ENCODE measurements at places on chromosomes 12 and 14.

DNA sequence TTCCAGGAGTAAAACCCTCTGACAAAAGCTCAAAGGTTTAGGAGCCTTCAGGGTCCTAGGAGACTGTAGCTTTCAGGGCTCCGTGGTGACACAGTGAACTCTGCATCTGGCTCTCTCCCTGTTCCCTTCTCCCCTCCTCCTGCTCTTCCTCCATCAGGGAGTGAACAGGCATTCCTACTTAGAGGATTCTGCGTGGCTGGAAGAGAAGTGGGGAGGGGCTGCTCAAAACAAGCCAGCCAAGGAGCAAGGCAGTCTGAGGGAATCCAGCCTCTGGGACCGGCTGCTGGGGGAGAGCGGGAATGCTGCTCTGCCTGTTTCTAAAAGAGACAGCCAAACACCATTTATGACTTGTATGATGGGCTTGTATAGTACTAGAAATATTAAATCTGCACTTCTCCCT, 49.5 kb downstream of the RBMS2 start:
- DNase-seq, result no peak
- no peaks in the 10 kb centered on the region for H3K27me3 ChIP-seq
- no peak overlapping the region for H3K27ac ChIP-seq
- H3K4me3 ChIP-seq, result no peak overlapping the region

DNA sequence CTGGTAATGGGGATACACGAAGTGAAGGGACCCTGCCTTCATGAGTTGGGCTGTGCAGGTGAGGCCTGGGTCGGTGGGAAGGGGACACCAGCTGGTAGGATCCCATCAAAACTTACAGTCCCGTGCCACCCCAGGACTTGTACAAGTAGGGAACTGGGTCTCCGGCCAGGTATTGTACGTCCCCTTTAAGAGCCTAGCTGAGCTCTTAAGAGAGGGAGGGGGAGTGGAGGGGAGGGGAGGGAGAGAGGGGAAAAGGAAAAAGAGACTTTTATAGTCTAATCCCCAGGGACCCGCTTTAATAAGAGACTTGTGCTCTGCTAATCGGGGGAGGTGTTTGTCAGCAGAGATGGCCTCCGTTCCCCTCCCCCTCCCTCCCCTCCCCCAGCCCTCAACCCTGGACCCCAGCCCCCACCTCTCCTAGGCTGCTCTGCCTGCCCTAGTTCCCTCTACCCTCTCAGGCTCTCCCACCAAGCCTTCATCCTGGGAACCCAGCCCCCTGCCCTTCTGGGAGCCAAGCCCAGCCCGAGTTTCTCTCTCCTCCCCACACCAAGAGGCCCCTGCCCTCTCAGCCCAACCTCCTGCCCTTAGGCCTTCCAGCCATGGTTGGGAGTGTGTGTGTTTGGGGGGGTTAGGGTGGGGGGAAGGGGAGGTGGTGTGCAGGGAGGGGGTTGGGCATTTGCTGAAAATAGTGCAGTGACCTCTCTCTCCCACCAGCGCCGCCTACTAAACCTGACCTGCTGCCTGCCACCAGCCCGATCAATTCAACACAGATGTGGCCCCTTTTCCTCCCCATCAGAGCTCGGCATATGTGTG, 2.6 kb downstream of the GDF11 start:
- no peaks in the 10 kb centered on the region for H3K27me3 ChIP-seq
- peak overlapping the region; percentile 95 for H3K4me3 ChIP-seq
- H3K27ac ChIP-seq, result no peak overlapping the region

- H3K4me1 ChIP-seq, result peaks cover 22% of the 10 kb centered on the region
- no peak overlapping the region for H3K27ac ChIP-seq
- no peaks in the 10 kb centered on the region for H3K36me3 ChIP-seq
- no peaks in the 10 kb centered on the region for H3K27me3 ChIP-seq
Observed at GRCh38 chr12:32483499-32483898, 84.1 kb downstream of the FGD4 start.

DNA sequence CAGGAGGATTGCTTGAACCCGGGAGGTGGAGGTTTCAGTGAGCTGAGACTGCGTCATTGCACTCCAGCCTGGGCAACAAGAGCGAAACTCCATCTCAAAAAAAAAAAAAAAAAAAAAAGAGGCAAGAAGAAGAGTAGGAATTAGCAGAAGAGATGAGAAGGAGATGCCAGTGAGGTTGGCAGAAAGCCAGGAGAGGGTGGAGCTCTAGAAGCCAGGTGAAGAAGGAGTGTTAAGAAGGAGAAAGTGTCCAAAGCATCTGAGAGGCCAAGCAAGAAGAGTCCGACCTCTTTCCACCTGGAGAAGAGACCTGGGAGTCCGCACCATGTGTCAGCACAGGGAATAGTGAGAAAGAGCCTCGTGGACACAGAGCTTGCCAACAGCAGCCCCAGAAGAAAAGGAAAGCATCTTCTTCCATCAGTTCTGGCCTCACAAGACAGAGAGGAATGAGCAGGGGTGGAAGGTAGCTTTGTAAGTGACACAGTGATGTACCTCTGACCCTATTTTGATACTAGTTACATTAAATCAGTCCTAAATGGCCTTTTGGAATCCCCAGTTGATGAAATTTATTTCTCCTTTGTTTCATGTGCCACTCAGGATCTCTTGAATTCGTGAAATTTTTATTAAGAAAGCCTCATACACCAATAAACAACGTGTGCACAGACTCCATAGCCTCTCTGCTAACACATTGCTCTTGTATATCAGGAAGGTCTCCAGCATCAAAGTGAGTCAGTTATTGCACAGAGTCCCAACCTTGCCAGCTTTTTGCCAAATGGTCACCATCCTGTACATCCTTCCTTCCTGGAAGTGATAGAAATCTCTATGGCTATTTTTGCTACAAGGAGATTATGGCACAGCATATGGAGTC, 70.6 kb downstream of the SAMD4A start:
- H3K4me3 ChIP-seq, result no peak overlapping the region
- peaks cover 8% of the 10 kb centered on the region for H3K4me1 ChIP-seq
- no peak overlapping the region for H3K27ac ChIP-seq
- no peak for DNase-seq
- H3K27me3 ChIP-seq, result no peaks in the 10 kb centered on the region

- no peak overlapping the region for H3K4me3 ChIP-seq
- H3K4me1 ChIP-seq, result peaks cover 25% of the 10 kb centered on the region
- no peaks in the 10 kb centered on the region for H3K27me3 ChIP-seq
- DNase-seq, result peak; percentile 67
- peaks cover 11% of the 10 kb centered on the region for H3K36me3 ChIP-seq
Observed at GRCh38 chr14:93375673-93376156, 28.7 kb downstream of the COX8C start.

DNA sequence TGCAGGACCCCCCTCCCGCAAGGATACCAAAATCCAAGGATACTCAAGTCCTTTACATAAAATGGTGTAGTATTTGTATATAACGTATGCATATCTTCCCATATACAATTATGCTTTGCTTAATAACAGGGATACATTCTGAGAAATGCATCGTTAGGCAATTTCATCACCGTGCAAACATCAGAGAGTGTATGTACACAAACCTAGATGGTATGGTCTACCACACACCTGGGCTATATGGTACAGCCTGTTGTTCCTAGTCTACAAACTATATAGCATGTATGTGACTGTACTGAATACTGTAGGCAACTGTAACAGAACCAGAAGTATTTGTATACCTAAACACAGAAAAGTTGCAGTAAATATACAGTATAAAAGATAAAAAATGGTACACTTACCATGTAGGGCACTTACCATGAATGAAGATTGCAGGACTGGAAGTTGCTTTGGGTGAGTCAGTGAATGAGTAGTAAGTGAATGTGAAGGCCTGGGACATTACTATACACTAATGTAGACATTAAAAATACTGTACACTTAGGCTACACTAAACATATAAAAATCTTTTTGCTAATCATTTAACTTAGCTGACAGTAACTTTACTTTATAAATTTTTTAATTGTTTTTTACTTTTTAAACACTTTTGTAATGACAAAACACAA, 141.1 kb downstream of the SLC41A2 start:
- H3K4me3 ChIP-seq, result no peak overlapping the region
- H3K36me3 ChIP-seq, result no peaks in the 10 kb centered on the region
- no peaks in the 10 kb centered on the region for H3K27me3 ChIP-seq
- DNase-seq, result no peak

GRCh38 chr12:47084172-47084571, 4.4 kb upstream of the AMIGO2 start:
- H3K27ac ChIP-seq, result no peak overlapping the region
- H3K4me1 ChIP-seq, result peaks cover 51% of the 10 kb centered on the region
- peak overlapping the region; percentile 34 for H3K4me3 ChIP-seq
- no peak for DNase-seq

DNA sequence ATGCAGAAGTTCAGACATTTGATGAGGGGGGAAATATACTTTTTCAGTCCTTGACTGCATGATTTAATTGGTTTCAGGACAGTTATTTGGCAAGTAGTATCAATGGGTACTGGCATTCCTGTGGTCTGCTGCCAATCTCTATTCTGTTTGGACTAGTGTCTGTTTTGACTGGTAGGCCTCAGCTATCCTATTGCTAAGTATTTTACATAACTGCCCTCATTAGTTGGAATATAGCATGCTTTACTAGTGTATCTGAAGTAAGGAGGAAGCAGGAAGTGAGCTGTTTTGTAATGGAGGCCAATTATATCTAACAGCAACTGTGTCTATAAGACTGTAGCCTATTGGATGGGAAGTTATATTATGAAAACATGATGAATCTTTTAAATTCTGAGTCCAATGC, 104.3 kb downstream of the FLRT2 start:
- H3K4me3 ChIP-seq, result no peak overlapping the region
- DNase-seq, result no peak
- H3K4me1 ChIP-seq, result no peaks in the 10 kb centered on the region
- no peaks in the 10 kb centered on the region for H3K27me3 ChIP-seq

GRCh38 chr14:34023824-34024767, 73.2 kb upstream of the EGLN3 start:
- H3K36me3 ChIP-seq, result no peaks in the 10 kb centered on the region
- H3K4me1 ChIP-seq, result peaks cover under 1% of the 10 kb centered on the region
- no peak for DNase-seq

GRCh38 chr14:50260072-50260471, 28.7 kb upstream of the SOS2 start:
- no peaks in the 10 kb centered on the region for H3K4me1 ChIP-seq
- H3K4me3 ChIP-seq, result no peak overlapping the region
- H3K36me3 ChIP-seq, result no peaks in the 10 kb centered on the region
- H3K27ac ChIP-seq, result peak overlapping the region; percentile 2
- no peak for DNase-seq

DNA sequence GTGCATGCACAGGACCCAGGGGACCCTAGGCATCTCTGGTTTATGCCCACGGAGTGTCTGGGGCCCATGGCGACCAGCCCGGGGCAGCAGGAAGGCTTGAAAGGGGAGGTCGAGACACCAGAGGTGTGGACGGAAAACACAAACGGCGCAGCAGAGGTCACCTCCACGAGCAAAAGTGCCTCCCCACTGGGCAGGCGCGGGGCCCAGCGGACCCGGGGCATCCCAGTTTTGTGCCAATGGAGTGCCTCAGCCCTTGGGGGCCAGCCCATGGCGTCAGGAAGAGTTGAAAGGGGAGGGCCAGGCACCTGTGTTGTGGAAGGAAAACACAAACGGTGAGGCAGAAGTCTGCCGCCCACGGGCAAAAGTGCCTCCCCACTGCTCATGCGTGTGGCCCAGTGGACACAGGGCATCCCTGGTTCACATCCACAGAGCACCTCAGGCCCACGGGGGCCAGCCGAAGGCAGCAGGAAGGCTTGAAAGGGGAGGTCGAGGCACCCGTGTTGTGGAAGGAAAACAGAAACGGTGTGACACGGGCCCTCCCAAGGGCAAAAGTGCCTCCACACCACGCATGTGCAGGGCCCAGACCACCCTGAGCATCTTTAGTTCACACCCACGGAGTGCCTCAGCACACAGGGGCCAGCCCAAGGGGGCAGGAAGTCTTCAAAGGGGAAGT, 378.8 kb downstream of the ALG10 start:
- no peak overlapping the region for H3K27ac ChIP-seq
- no peaks in the 10 kb centered on the region for H3K4me1 ChIP-seq
- peaks cover 20% of the 10 kb centered on the region for H3K36me3 ChIP-seq

- peaks cover 50% of the 10 kb centered on the region for H3K4me1 ChIP-seq
- H3K4me3 ChIP-seq, result peak overlapping the region; percentile 92
- no peaks in the 10 kb centered on the region for H3K36me3 ChIP-seq
- peak; percentile 74 for DNase-seq
- no peaks in the 10 kb centered on the region for H3K27me3 ChIP-seq
Observed at GRCh38 chr12:121789233-121789781, 4.2 kb downstream of the RHOF start.

GRCh38 chr12:109630815-109631214, 57.2 kb downstream of the MVK start:
- H3K4me3 ChIP-seq, result no peak overlapping the region
- H3K36me3 ChIP-seq, result no peaks in the 10 kb centered on the region
- peaks cover 36% of the 10 kb centered on the region for H3K27me3 ChIP-seq

DNA sequence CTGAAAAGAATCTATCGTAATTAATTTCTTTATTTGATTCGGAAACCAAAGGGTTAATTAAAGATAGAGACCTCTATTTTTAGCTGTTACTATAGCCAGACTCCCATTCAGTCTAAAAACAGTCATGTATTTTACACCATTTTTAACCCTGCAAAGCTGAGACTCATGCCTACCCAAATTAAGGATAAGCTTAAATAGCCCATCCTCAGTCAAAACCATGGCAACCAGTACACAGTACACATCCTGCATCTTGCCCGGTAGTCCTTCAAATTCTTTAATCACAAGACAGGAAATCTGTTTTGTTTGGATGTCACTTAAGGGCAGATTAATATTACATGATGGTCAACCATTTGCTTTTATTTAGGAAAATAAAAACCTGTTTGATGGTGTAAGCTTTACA, 25.5 kb upstream of the KCNK10 start:
- H3K4me3 ChIP-seq, result no peak overlapping the region
- H3K27ac ChIP-seq, result no peak overlapping the region

DNA sequence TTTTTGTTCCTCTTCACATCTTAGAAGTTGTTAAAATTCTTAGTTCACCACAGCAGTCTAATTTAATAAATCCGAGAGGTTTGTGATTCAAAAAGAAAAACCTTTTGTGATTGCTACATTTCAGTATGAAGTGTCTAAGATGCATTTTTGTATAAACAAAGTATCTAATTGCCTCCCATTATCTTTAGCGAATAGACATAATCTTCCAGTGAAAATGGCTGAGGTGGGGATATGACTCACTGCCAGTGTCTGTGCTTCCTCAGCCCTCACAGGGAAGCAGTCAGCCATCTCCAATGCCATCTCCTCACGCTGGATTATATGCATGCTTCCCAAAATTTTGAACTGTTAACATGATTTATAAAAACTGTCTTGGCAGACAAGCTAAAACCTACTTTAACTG, 7.6 kb downstream of the GCH1 start:
- H3K36me3 ChIP-seq, result no peaks in the 10 kb centered on the region
- no peak overlapping the region for H3K4me3 ChIP-seq
- no peak overlapping the region for H3K27ac ChIP-seq
- no peaks in the 10 kb centered on the region for H3K27me3 ChIP-seq
- peaks cover 28% of the 10 kb centered on the region for H3K4me1 ChIP-seq
